ENCODE measurements at places on chromosomes 3 and 15.

- DNase-seq = no peak
Observed at GRCh38 chr3:196194542-196194915, 16.7 kb downstream of the ZDHHC19 start.

DNA sequence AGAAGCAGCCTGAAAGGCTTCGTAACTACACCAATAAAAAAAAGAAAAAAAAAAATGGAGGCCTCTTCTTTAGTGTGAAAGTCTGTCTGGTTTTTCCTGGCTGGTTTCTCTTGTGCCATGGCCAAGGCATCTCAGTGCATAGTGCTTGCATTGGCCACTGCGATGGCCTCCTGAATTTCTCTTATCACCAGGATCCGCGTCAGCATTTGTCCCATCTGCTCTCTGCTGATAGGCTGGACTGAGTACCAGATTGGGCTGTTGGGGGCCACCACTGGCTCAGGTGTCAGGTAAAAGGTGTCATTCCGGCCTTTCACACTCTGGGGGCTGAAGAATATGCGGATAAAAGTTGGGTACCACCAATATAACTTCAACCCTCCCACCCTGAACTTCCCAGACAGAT lies 1.1 kb upstream of the IMPDH2 start:
- DNase-seq = no peak

GRCh38 chr15:63905558-63906265 lies 72.0 kb upstream of the HERC1 start:
- no peak for DNase-seq

GRCh38 chr3:115022835-115023398 lies 124.2 kb downstream of the ZBTB20 start:
- no peak for DNase-seq

GRCh38 chr3:72176537-72177041 lies 391.6 kb upstream of the PROK2 start:
- no peak for DNase-seq

DNA sequence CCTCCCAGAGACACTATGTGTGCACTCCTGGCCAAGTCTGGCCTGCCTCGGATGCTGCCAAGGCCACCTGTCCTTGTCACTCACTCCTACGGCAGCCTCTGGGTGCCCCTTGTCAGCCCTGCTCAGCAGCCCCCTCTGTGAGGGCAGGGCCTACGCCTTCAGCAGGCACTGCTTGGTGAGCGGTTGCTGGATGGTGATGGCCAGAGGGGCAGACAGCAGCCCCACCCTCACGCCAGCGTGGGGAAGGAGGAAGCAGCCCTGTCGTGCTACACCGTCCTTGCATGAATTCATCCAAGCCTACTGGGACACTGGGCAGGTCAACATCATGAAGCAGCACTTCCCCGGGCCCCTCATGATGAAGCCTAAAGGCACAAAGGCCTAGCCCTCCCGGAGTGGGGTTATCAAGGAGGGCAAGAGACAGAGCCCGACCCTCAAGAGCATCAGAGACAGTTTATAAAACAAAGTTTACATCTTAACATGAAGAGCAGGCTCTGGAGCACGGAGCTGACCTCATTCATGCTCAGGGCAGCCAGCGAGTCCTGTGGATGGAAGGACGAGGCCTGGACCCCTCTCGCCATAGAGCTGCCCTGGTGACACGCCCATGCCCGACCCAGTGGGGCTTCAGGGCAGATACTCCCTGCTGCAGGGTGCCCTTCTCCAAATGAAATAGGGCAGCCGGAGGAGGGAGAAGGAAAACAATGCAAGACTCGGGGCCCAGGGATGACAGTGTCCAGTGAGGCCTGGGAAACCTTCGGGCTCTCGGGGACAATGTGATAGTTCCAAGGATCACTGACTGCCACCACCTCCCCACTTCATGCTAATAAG lies 25.3 kb downstream of the CHDH start:
- no peak for DNase-seq

DNA sequence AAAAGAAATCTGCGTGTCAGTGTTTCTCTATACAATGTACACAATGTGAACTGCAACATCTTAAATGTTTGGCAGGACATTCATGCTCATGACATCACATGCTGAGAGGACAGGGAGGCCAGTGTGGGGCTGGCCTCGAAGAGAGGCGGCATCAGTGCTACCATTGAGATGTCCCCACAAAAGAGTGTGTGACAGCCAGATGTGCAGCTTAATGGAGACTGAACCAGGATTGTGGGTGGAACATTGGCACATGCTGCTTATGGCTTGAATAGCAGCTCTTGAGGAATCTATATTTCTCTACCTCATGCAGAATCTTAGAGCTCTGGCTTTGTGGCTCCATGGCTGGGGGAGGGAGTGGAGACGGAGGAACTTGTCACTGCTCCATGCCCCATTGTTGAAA lies 18.5 kb downstream of the CLDN11 start:
- DNase-seq = no peak

DNA sequence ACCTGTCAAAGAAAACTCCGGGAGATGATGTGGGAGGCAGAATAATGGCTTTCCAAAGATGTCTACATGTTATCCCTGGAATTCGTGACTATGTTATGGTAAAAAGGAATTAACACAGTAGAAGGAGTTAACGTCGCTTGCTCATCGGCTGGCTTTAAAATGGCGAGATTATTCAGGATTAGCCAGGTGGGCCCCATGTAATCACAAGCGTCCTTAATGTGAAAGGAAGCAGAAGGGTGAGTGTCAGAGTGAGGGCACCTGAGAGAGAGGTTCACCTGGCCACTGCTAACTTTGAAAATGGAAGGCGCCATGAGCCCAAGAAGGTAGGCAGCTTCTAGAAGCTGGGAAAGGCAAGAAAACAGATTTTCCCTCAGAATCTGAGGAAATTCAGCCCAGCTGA lies 557.2 kb downstream of the EPHB1 start:
- no peak for DNase-seq

Measured in activated T-helper 1 cell treated with Interleukin-2 at 50 U/mL for 16 hours (primary cell).